ENCODE measurements at places on chromosomes 11 and 22.

DNA sequence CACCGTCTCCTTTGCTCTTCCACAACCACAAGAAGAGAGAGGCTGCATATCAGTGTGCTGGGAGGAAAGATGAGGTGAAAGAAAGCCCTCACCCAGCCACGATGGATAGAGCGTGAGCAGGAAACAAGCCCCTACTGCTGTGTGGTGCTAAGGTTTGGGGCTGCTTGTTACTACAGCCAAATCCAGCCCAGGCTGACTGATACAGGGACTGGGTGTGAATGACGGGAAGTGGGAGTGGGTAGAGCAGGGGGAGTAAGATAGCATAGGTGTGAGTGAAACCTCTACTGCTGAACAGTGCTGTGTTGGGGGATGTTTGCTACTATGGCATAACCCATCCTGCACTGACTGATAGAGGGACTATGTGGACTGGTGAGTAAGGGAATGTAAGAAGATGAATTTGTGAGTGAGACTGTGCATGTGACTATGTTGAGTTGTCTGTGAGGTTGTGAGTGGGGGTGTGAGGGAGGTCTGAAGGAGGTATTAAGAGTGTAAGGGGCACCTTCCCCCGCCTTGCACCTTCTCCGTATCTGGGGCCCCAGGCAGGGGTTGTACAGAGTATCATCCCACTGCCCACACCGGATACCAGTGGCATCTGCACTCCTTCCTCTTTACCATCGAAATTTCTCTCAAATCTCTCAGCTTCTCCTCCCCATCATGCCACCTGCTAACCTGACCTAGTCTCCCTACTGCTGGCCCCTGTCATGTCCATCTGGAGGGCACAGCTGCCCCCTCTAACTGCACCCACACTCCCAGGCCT lies 91.5 kb downstream of the MN1 start:
- DNase-seq = no peak

DNA sequence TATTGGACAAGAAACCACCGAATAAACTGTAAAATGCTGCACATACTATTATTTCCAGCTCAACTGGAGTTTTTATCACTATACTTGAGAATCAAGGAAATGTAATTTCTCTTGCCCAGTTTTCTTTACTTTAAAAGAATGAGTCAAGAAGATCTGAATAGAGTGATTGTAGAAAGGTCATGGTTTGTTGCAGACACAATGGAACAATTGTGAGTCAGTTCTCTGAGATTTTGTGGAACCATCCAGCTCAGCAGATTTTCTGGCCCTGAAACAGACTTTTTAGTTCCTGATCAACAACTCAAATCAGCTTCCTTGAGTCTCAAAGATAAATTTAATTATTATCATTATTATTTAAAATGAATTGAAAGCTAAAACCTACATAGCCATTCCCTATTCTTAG lies 1.3 kb downstream of the TCN1 start:
- no peak for DNase-seq

- DNase-seq = no peak
Measured at GRCh38 chr22:31646186-31647019, 15.6 kb downstream of the PISD start.

GRCh38 chr11:111339758-111340388 lies 39.2 kb downstream of the POU2AF1 start:
- DNase-seq = no peak

DNA sequence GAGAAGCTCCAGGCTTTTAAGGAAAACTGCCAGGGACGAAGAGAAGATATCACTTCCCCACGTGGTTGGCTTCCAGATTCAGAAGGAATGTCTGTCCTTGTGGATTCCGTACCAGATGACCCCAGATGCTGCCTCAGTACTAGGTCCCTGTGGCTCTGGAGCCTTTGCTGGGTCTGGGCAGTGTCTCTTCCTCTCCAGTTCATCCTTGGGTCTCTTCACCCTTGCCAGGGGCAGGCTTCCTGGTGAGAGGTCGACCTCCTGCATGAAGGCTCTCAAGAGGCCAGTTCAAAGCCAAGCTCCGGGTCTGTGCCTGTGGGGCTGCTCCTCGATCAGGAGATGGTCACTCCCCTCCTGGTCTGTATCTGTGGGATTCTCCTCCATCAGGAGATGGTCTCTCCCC lies 74.7 kb upstream of the B3GAT1 start:
- DNase-seq = no peak

- DNase-seq = peak; percentile 70
Measured at GRCh38 chr11:9688716-9689511, 25.0 kb downstream of the SWAP70 start.

- DNase-seq = no peak
Measured at GRCh38 chr22:37638391-37639069, 939 bp upstream of the SH3BP1 start.

DNA sequence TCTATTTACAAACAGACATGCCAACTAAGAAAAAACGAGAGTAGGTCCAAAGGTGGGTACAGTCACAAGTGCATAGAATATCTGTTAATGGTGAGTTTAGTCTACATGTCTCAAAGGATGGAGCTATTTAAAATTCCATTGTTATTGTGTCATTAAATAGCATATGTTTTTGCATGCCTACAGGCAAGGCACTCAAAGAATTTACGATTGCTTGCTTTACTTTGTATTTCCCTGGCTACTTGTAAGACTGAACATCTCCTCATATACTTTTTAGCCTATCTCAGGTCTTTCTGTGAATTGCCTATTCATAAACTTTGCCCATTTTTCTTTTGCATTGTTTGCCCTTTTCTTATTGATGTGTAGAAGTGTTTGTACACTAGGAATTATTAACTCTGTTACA lies 39.7 kb downstream of the DEUP1 start:
- DNase-seq = no peak

GRCh38 chr11:34501500-34501899 lies 12.1 kb downstream of the ELF5 start:
- no peak for DNase-seq

DNA sequence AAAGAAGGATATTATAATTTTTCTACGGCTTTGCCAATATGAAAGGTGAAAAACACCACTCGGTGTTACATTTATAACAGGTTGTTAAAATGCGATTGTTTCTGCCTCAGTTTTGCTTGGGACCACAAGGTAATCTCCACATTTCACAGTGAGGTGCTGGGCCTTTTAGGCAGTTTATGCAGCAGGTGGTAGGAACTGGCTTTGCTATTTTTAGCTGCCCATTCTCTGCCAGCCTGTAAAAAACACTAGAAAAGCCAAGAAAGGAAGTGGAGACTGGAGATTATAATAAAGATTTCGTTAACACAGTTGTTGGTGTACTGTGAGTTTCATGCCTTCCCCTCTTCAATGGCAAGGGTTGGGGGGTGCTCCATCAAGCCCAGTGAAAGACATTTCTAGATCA lies 8.0 kb upstream of the MRPL16 start:
- DNase-seq = no peak

DNA sequence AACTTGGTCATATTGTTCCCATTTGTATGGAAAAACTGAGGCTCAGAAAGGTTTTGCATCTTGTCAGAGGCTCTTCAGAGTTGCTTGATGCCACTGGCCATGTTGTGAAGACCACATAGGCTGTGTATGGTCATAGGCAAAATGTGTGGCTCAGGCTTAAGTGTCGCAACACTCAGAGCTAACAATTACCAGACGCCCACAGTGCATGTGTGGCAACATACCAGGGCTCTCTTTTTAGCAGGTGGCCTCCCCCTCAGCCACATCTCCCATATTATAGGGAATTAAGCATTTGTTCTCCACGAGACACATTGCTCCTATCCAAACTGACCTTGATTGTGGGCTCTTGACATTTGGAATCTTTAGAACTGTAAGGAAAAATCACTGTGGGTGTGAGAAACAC lies 802.5 kb downstream of the DLG2 start:
- DNase-seq = no peak

DNA sequence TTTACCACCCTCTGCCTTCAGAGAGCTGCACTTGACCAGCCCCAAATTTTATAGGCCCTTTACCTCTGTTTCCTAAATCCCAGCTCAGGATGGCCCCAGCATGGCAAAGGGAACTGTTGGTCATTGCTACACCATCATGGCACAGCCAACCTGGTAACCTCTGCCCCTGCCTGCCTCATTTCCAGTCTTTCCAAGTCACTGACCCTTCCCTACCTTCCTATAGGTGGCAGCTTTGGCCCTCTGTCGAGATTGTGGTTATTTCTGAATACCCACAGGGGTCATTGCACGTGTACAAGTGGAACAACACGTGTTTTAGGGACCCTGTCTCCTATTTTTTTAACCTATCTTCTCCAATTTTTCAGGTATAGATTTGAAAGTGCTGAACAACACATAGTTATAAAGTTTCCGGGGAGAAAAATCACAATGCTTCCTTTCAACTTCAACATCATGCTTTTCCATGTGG lies 2.8 kb downstream of the GALNT18 start:
- no peak for DNase-seq

DNA sequence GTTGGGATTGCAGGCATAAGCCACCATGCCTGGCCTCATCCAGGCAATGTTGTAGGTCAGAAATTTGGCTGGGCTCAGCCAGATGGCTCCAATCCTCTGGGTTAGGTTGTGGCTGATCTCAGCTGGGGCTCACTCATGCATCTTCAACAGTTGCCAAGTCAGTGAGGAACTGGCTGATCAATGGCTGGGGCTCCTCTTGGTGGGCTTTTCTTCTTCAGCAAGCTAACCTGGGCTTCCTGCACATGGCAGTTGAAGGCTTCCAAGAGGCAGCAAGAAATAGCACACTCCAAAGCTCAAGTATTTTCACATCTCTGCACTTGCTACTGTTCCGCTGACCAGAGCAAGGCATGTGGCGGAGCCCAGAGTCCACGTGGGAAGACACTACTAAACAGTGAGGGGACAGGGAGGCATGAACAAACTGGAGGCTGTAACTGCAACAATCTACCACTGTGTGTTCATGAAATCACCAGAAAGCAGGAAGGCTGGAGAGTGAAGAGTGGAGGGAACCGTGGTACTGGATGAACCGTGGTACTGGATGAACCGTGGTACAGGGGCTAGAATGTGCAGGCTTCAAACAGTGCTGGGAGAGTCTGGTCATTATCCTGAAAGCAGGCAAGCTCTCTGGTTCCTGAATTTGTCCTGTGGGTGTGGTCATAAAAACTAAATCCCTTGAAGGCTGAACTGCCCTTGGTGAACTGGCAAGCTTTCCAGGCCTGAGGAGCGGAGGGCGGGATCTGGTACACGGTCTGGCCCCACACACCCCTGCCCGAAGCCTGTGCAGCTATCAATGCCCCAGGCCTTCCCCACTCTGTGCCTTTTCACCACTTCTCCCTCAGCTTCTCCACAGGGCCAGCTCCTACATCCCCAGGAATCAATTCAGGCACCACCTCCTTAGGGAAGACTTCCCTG lies 20.2 kb downstream of the CHST1 start:
- no peak for DNase-seq

DNA sequence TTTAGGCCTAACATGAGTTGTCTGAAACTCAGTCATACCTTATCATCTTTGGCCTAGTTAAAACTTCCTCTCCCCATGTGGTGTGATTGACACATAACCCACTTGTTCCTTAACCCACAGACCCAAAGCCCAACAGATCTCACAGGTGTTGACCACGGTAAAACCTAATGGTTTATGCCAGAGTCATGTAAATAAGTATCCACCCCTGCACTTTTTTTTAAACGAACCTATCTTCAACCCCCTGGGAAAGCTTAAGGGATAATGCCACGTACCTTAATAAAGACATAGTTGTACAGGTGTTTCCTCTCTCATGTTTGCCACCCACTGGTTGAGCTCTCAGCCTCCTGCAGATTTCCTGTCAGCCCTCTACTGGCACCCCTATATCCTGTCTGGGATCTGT lies 709.3 kb upstream of the CCDC179 start:
- DNase-seq = no peak

- no peak for DNase-seq
Measured at GRCh38 chr11:122642472-122642922, 13.0 kb upstream of the UBASH3B start.

- peak; percentile 28 for DNase-seq
Measured at GRCh38 chr11:304915-305843, 2.4 kb upstream of the IFITM2 start.

DNA sequence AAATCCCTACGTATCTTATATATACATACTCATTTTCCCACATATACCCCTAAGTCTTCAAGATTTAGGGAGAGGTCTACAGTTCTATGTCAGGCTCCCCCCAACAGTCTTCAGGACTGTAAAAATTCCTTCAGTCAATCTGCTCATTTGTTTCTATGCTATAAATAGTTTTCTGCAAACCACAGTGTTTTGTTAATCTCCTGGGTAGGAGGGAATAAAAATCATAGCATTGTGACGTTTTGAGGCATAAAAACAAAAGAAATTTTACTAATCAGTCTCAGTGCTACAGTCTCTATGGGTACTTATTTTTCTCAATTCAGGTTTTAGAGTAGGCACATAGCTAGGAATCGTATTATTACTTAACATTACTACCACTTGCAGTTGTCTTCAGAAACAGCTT lies 552.8 kb upstream of the LRRC4C start:
- DNase-seq = no peak

DNA sequence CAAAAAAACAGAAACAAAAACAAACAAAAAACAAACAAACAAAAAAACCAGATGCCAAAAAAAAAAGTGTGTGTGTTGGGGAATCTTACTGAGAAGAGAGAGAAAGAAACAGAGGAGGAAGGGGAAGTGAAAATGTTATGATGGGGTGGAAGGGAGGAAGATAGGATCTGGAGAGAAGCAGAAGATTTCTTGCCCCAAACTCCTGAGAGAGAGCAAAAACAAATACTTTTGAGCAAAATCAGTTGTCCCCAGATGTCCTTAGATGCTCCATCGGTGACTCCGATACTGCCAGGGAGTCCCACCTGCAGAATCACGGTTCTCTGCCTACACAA lies 19.9 kb upstream of the GRAMD1B start:
- no peak for DNase-seq

- no peak for DNase-seq
Measured at GRCh38 chr11:69921128-69922014, 102.2 kb upstream of the FGF3 start.

DNA sequence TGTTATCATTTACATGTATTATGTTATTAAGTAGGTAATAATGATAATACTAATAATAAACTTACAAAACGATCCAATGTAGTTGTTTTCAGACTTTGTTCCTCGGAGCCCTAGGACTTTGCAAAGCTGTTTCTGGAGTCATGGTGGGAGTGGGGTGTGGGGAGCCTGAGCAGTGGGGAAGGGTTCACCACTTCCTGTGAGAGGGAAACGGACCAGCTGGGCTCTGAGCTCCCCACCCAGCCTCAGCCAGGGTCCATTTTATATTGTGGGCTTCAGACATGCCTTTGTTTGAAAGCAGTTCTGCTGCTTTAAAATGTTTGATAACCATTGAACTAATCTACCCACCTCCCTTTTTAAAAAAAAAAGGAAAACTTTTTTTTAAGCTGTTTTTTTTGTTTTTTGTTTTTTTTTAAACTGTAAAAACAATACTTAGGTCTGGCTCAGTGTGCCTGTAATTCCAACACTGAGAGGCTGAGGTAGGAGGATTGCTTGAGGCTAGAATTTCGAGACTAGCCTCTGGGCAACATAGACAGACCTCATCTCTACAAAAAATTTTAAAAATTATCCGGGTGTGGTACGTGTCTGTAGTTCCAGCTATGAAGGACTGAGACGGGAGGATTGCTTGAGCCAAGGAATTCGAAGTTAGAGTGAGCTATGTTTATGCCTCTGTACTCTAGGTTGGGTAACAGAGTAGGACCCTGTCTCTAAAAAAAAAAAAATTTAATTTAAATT lies 7.0 kb downstream of the SERPING1 start:
- no peak for DNase-seq

GRCh38 chr11:115848080-115848479 lies 343.9 kb upstream of the CADM1 start:
- no peak for DNase-seq

- no peak for DNase-seq
Measured at GRCh38 chr11:110795112-110795624, 82.9 kb upstream of the ARHGAP20 start.
